Neural progenitor cell (in vitro differentiated cells): ENCODE measurements at places on chromosomes 13 and 19.
A peak's percentile ranks its signal among the peaks of the same experiment; 100 is the strongest.

GRCh38 chr13:81116461-81117282, 775.7 kb upstream of the SPRY2 start:
- DNase-seq: no peak

- DNase-seq: peak; percentile 65
Measured at GRCh38 chr19:58229255-58229639, 533 bp downstream of the ZNF544 start.

GRCh38 chr19:46620716-46621115, 4.2 kb downstream of the PTGIR start:
- DNase-seq: no peak

- no peak for DNase-seq
Measured at GRCh38 chr13:97003071-97003470, 8.8 kb upstream of the OXGR1 start.

GRCh38 chr13:84739021-84739420, 856.7 kb upstream of the SLITRK1 start:
- DNase-seq: no peak

GRCh38 chr19:16397791-16398529, 73.3 kb downstream of the KLF2 start:
- no peak for DNase-seq

DNA sequence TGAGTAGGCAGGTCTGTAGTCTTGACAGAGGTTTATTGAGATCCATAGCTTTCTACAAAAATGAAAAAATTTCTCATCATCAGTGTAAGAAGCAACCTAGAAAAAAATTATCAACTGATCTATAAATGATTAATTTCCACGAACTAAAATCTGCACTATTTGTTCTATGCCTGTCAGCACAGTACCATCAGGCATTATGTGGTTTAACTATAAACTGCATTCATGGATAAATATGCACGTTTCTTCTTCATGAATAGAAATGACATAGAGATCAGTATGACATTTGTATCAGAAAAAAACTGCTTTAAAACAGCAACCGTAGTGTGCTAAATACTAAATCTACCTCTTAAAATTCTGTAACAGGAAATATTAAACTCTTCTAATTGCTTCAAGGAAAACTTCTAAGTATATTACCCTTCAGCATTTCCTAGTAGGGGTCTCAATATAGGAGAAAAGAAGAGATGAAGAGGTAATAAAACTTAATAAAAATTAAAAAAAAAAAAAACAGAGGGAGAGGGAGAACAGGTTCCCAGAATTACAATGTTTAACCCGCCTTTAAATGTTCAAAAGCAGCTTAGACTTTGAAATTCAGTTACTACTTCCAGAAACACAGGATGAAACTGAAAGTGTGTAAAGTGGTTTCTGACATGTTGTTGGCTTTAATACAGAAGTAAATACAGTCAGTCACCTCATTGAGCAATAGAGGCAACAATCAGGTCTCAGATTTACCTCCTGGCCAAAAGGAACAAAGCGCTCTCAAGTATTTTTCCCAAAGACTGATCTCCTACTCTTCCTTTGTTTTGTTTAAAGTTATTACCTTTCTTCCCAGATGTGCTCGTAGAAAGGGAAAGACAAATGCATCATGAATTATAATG, 144.4 kb downstream of the DIAPH3 start:
- no peak for DNase-seq

GRCh38 chr13:40697711-40698110, 31.3 kb upstream of the FOXO1 start:
- no peak for DNase-seq

DNA sequence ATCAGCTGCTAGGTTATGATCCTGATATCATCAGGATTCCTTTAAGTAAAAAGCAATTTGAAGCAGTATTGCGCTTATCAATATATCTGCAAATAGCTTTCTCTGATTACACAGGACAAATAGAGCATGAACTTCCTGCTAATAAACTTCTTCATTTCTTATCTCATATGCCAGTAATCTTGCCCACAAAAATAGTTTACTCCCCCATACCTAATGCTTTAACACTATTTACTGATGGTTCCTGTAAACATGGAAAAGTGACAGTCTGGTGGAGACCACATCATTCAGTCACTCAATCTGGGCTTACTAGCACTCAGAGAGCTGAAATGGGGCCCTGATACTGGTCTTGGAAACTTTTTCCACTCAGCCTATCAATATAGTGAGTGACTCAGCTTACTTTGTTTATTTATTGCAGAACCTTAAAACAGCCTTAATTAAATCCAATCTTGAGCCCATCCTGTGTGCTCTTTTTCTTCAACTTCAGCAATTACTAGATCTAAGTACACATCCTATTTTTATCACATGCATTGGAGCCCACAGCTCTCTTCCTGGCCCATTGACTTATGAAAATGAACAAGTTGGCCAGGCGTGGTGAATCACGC, 1464.3 kb downstream of the UQCRFS1 start:
- no peak for DNase-seq

GRCh38 chr19:17721821-17722220, 2.5 kb downstream of the MAP1S start:
- DNase-seq: no peak

GRCh38 chr13:111210544-111211469, 95.7 kb downstream of the ARHGEF7 start:
- peak; percentile 45 for DNase-seq

DNA sequence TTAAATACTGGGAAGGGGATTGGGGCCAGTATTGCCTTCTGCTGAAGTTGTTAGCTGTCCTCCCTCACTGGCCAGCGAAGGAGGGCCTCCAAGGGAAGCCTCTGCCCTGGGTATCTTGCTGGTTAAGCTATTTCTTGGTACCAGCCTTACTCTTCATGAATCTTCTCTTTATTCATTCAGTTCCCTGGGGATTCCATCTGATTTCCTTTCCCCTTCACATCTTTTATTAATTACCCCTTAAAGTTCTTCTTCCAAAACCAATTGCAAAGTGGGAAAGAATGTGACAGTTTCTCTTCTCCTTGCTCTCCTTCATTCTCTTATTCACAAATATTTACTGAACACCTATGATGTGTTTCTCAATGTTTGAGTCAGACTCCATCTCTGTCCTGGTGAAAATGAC, 36.7 kb upstream of the STK24 start:
- no peak for DNase-seq

DNA sequence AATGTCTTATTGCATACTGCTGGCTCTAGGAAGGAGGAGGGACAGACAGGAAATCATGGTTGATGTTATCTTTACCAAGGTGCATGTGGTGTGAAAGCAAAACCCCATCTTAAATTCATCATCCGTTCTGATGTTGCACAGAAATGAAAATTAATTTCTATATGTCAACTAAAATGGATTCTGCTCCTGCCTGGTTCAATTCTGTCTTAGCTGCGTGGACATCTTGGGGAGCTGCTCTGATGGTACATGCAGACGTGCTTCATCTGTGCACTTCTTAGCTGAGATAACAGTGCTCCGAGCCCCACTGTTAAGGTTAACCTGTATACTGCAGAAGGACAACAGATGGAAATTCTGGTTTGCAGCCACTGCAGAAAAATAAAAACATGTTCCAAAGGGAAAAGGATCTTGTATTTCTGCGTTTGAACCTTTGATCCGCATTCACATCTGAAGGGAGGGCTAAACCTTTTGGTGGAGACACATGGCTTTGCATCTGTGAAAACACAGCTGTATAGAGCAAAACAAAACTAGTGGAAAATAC, 155.6 kb downstream of the TM9SF2 start:
- peak; percentile 27 for DNase-seq

- peak; percentile 10 for DNase-seq
Measured at GRCh38 chr13:28329395-28330158, 165.4 kb downstream of the FLT1 start.

- no peak for DNase-seq
Measured at GRCh38 chr13:100751826-100752225, 77.2 kb upstream of the TMTC4 start.

DNA sequence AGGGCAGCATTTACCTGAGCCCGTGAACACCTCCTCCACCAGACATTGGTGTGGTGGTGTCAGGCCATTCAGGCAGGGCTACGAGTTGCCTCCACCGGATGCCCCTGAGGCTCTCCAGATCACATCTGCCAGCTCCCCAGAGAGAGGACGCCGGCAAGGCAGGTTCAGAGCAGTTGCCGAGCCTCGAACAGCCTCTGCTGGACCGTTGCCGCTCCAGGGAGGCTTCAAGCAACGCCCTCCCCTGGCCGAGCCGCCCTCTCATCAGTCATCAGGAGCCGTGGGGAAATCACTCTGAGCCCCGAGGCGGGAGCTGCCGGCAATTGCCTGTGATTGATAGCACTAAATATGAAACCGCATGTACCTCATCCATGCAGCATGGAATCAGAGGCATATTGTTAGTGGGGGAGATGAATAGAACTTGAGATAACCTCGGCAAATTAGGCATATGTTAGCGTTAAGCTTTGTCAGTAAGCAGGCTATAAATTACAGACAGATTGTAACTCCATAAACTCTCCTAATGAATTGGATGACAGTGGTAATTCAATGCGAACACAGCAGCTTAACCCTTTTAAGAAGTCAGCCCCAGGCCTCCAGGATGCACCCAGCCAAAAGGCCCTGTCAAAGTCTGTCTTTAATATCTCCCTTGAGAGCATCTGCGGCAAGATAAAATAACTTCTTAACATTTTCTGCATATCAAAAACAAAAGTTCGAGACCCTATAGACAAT, 29.8 kb upstream of the SPACA7 start:
- DNase-seq: peak; percentile 68

GRCh38 chr13:99658261-99658991, 157.2 kb downstream of the TM9SF2 start:
- DNase-seq: peak; percentile 83

- peak; percentile 90 for DNase-seq
Measured at GRCh38 chr13:97328222-97328790, 105.7 kb upstream of the RAP2A start.

DNA sequence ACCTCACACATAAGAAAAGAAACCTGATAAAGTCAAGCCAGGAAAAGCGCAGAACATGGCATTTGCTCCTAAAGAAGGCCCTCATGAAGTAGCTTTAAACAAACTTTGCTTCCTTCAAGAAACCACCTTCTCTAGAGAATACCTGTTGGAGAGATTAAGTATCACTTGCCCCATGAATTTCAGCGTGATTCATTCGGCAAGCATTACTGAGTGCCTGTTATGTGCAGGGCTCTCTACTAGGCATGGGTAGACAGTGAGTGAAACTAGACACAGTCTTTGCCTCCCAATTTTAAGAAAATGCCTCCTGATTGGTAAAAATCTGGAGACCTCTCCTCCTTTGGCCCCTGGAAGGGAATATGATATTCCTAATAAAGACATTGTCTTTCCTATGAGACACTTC, 475.8 kb upstream of the NBEA start:
- DNase-seq: no peak

GRCh38 chr13:89831157-89831556, 1516.3 kb upstream of the MIR17HG start:
- no peak for DNase-seq

DNA sequence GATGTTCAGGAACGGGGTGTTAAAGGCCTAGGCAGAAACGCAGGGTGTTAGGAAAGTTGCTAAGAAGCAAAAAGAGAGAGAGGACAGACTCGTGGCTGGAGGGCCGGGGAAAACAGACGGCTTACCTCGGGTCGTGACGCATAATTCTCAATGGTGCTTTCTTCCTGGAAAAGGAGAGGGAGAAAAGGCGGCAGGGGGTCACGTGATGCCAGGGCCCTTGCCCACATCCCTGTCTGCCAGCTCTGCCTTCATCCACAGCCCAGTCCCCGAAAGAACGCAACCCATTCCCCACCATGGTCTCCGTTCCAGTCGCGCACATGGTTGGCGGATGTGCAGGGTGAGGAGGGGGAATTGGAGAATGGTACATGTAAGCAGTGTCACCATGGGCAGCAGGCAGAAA, 1.6 kb downstream of the KRTDAP start:
- DNase-seq: no peak

- DNase-seq: no peak
Measured at GRCh38 chr19:35559781-35560180, 3.7 kb downstream of the ATP4A start.

GRCh38 chr13:65943024-65943423, 1287.1 kb downstream of the PCDH9 start:
- DNase-seq: no peak

GRCh38 chr19:43699506-43700394, 16.1 kb upstream of the IRGC start:
- DNase-seq: peak; percentile 91

GRCh38 chr19:18995804-18996241, 37.5 kb downstream of the SUGP2 start:
- DNase-seq: peak; percentile 89

GRCh38 chr19:13010992-13011652, 15.8 kb downstream of the NFIX start:
- DNase-seq: no peak

GRCh38 chr13:85654227-85654626, 145.0 kb downstream of the SLITRK6 start:
- no peak for DNase-seq

DNA sequence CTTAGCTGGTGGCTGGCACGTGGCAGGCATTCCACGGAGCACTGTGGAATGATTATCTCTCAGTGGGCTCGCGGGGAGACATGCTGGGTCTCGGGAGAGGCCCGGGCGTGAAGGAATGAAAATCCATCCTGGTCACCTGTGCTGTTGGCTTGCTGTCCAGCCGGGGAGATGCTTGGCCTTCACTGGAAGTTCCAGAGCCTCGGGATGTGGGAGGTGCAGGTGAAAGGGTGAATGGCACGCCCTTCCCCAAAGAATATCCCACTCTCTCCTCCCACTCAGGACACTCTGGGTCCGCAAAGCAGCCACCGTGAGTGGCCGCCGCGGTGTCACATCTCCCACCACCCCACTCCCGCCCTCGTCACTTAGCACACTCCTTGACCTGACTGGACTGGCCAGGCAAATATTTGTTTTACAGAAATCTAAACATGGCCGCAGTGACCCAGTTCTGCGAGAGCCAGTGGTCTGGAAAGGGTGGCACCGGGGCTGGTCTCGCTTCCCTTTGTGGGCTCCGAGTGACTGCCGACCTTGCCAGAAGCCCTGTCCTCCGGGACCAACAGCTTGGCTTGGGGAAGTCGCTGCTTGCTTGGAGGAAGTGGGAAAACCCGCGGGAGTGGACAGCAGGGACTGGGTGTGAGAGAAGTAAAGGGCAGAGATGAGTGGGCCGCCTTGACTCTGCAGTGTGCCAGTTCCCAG, 8.0 kb downstream of the DPP9 start:
- DNase-seq: no peak

GRCh38 chr13:99484473-99484872, 16.8 kb upstream of the TM9SF2 start:
- no peak for DNase-seq

GRCh38 chr19:46685189-46685588, 24.2 kb upstream of the DACT3 start:
- DNase-seq: no peak

DNA sequence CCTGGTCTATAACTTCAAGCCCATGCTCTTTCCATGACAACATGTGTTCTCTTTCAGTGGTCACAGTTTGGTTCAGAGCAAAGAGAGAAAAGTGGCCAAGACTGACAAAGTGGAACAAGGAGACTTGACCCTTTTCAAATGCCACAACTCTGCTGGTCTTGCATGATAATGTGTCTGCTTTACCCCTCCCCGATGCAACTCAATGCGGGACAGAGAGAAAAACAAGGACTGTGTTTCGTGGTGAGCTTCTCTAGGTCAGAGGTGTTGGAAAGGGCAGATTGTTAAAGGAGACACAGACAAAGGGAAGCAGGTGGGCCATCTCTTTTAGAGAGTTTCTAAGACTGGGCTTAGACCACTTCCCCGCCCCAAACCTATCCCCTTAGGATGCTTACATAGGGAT, 61.6 kb upstream of the SERTM1 start:
- no peak for DNase-seq
